ENCODE measurements at places on chromosomes 1 and 21.

DNA sequence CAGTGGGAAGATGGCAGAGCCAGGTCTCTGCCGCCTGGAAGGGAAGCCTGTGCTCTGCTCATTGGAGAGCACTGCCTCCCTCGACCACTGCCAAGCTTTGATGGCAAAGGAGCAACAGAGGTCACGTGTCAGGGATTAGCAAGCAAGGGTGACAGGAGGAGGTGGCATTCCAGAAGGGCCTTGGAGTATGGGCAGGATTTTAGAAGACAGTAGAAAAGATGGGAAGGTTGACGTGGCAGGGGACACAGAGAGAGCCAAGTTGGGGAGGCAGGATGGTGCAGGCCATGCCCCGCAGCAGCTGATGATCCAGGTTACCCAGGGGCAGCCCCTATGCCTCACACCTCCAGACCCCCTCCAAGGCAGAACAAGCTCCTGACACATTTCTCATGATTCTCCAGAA, 21.9 kb upstream of the LBR start:
- no peak for DNase-seq

DNA sequence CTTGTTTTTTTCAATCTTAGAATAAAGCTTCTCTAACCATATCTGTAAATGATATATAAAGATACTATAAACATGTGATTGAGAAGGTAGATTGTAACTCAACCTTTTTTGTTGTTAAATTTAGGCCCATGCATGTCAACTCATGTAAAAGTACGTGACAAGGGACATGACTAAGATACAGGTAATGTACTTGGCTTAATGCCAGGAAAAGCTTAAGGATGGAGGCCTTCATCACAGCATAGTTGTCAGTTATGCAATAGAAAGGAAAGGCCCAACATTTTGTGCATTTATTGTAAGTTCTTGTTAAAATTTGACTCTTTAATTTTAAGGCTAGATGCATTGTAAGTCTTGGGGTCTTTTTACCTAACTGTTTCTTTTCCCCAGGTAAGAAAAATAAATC, 305.1 kb downstream of the LTN1 start:
- DNase-seq, result no peak

GRCh38 chr1:214917081-214917635, 165.4 kb upstream of the KCNK2 start:
- DNase-seq, result no peak

DNA sequence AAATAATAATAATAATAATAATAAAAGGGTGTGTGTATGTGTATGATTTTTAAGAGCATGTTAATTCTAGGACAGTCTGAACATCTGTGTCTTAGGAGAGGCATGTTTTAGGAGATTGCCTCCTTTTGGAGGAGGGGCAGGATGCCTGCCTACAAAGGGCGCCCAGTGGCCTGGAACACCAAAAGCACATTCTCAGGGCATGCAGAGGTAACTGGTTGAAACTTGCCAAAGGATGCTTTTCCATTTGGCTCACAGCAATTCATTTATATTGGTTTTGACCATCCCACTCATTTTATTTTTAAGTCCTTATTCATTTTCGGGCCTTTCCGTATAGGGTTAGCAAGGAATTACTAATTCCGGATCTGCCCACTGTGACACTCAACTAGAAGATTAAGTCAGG, 21.1 kb upstream of the LAMC2 start:
- DNase-seq, result no peak

DNA sequence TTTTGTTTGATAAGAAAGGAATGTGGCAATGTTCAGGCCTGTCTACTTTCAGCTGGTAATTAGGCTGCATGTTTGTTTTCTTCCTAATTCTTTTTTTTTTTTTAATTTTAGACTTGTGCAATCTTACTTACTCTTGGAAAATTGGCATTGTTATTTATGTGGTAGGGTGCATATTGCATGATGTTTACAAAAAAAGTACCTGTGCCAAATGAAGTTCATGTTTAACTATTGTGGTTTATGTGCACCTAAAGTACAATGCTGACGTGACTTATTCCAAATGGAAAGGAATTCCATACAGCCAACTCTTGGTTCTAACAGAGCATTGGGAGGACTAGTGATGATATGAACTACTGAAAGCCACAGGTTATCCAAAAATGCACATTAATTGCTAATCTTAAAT, 51.0 kb downstream of the KCNK2 start:
- no peak for DNase-seq

- no peak for DNase-seq
Measured at GRCh38 chr1:25068316-25068715, 138.2 kb upstream of the RUNX3 start.

- DNase-seq, result no peak
Measured at GRCh38 chr21:41709965-41710822, 56.7 kb downstream of the RIPK4 start.

DNA sequence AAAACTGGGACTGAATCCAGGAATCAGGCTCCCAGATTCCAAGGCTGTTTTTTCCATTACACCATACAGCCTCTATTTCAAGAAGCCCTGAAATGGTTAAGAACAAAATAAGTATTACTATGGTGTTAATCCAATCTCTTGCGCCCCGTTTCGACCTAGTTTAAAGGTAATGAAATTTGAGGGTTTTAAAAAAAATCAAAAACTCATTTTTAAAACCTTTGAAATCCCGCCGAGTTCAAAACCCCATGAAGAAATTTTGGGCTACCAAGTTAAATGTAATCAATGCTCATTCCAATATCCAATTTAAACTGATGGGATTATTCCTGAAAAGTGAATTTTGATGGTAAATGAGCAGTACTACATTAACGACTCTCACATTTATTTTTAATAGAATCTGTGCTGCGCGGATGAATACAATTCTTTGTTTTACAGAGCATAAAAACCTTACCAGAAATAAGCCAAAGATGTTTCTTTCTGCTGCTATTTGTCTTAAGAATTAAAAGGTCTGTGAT, 767 bp upstream of the EGLN1 start:
- DNase-seq, result no peak

GRCh38 chr1:56527548-56528302, 51.6 kb downstream of the PLPP3 start:
- no peak for DNase-seq

GRCh38 chr1:41657679-41658295, 173.3 kb upstream of the EDN2 start:
- DNase-seq, result no peak

DNA sequence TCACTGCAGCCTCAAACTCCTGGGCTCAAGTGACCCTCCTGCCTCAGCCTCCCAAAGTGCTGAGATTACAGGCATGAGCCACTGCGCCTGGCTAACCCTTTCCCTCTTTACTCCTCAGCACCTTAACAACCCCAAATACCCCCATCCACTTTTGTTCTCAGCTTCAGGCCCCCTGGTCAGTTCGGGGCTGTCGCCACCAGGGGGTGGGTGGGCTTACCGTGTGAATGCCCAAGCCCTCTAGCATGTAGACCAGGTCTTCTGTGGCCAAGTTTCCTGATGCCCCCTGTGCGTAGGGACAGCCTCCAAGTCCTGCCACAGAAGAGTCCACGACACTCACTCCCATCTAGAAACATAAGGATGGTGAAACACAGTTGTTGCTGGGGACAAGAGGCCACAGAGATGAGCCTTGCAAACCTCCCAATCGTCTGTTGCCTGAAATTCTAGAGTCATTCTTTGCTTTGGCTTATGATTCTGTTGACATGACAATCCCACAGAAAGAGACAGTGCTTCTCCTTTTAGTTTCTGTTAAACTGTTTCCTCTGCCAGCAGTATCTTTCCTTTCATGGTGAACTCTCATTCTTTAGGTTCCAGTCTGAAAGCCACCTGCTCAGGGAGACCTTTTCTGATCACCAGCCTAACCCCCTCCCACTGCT, 3.8 kb upstream of the GALE start:
- no peak for DNase-seq

DNA sequence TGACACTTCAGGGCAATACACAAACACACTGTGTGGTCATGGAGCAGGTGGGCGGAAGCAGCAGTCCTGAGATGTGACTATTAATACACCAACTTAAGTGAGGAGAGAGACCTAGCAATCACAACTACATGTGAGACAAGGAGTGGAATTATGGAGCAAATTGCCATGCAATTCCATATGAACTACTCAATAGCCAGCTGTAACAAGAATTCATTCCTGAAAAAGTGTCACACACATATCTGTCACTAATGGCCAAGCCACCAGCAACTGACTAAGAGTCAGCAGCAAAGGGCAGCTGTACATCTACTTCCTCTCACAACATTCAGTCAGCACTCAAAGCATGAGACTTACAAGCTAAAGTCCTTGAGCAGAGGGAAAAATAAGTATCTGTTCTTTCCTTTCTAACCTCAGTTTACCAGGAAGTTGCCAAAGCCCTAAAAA, 46.2 kb downstream of the GPR3 start:
- no peak for DNase-seq

DNA sequence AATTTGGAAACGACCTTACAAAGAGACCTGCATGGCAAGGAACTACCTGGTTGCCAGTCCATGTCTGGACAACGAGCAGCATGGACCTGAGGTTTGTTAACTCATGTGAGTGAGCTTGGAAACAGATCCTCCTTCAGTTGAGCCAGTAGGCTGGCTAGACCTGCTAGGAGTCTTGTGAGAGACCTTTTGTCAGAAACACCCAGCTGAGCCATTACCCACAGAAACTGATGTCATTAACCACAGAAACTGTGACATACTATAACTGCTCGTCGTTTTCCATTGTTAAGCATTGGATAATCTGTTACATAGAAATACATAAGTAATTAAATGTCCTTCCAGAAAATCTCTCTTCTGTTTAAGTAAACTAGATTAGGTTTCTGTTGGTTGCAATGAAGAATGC, 211.1 kb upstream of the C21orf91 start:
- DNase-seq, result no peak

GRCh38 chr1:221891708-221892107, 149.8 kb upstream of the DUSP10 start:
- DNase-seq, result no peak

DNA sequence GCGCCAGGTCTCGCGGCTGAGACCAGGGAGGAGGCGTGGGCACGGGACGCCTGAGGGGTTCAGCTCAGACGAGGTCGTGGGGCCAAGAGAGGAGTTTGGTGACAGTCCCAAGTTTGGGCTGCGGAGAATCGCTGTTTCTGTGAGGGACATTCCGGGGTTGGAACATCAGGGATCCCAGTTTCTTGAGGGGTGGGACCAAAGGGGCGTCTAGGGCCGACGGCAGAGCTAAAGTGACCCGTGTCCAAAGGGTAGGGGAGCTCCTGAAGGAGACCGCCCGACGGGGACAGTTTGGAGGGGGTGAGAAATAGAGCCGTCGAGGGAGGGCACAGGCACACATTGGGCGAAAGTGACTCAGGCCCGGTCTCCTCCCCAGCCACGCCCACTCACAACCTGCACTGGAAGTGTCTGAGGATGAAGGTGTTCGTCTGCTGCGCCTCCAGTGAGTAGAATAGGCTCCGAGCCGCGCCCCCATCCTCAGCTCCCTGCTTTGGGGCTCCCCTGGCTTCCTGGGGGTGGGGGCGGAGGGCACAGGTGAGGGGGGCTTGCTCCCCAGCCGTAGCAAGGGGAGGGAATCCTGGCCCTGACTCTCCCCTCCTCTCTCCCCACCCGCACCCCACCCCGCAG, 7.0 kb downstream of the EFNA3 start:
- DNase-seq, result peak; percentile 79

- no peak for DNase-seq
Measured at GRCh38 chr1:56396581-56396980, 182.8 kb downstream of the PLPP3 start.

- no peak for DNase-seq
Measured at GRCh38 chr1:21048462-21048861, 128.2 kb downstream of the EIF4G3 start.

- no peak for DNase-seq
Measured at GRCh38 chr1:212042436-212042835, 6.9 kb downstream of the DTL start.

DNA sequence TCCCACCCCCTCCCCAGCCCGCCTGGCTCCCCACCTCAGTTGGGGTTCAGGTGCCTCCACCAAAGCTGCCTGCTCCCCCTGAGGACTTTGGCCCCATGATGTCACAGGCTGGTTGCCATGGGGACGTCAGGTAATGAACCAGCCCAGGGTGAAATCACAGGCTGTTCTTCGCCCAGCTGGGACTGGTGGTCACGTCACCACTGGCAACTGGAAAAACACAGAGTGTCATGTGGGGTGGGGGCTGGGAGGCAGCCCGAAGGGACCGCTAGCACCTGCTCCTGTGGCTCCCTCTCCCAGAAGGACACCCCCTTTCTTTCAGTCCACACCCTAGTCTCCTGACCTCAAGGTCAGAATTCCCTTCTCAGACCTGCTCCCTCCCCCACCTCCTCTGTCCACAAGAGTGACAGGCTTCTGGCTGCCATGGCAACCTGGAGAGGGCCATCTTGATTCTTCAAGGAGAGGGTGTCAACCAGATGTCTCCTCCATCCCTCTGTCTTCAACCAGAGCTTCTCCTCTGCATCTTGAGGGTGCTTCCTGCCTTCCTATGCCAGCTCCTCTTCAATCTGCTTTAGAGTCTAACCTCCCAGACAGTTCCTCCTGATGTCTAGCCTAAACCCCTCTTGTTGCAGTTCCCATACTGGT, 6.2 kb downstream of the FAM131C start:
- DNase-seq, result no peak

DNA sequence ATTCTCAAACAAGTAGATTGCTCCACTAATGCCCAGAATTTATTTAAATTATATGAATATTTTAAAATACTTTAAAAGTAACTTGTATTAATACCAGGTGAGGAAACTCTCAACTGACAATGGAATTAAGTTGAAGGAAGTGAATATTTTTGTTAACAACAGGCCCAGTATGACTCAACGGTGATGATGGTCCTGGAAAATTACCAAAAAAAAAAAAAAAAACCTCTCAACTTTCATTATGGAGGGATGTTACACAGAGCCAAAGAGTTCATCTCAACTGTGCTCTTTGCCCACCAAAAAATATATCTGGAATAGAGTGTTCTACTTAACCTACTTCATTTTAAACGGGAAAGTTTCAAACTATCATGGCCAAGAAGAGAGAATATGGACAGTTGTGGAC, 28.3 kb downstream of the CFH start:
- DNase-seq, result no peak

GRCh38 chr21:41478319-41479177, 29.4 kb downstream of the TMPRSS2 start:
- no peak for DNase-seq

DNA sequence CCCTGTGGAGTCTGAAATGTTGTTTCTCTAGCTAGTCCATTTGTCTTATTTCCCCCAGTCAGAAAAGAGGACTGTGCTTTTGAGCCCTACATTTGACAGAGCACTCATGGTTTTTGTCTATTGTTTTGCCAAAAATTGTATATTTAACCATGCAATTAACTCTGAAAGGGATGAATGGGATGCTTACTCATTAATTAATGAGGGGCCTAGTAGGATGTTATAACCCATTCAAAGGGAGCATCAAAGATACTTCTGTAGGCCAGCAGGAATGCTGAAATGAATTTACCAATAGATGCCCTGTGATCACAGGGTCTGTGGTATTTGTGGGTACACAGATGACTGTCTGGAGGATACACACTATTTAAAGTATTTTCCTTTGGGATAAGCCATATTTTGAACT, 147.7 kb downstream of the FCRL5 start:
- no peak for DNase-seq

Data from naive thymus-derived CD4-positive, alpha-beta T cell (primary cell).